ENCODE measurements at places on chromosomes 7 and 10.

DNA sequence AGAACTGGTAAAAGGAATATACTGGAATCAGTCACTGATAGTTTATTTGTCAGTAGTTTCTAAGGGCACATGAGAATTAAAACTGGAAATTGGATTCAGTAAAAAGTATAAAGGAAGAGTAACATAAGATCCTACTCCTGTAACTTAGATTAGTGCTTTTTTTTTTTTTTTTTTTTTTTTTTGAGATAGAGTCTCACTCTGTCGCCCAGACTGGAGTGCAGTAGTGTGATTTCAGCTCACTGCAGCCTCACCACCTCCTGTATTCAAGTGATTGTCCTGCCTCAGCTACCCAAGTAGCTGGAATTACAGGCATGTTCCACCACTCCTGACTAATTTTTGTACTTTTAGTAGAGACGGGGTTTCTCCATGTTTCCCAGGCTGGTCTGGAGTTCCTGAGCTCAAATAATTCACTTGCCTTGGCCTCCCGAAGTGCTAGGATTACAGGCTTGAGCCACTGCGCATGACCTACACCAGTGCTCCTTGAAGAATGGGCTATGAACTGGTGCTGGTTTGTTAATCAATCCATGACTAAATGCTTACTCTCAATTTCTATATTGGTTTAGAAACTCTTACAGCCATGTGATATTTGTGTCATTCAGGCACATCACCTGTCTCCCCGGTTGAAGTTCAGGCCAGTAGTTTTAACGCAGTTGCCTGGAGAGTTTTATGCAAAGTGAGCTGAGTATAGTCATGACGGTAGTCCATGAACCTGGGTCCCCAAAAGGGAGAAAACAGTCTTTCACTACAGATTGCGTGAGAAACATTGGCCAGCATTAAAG, 65.0 kb downstream of the ZEB1 start:
- no peak for DNase-seq

GRCh38 chr10:70341016-70341415, 41.4 kb downstream of the LRRC20 start:
- DNase-seq: no peak

DNA sequence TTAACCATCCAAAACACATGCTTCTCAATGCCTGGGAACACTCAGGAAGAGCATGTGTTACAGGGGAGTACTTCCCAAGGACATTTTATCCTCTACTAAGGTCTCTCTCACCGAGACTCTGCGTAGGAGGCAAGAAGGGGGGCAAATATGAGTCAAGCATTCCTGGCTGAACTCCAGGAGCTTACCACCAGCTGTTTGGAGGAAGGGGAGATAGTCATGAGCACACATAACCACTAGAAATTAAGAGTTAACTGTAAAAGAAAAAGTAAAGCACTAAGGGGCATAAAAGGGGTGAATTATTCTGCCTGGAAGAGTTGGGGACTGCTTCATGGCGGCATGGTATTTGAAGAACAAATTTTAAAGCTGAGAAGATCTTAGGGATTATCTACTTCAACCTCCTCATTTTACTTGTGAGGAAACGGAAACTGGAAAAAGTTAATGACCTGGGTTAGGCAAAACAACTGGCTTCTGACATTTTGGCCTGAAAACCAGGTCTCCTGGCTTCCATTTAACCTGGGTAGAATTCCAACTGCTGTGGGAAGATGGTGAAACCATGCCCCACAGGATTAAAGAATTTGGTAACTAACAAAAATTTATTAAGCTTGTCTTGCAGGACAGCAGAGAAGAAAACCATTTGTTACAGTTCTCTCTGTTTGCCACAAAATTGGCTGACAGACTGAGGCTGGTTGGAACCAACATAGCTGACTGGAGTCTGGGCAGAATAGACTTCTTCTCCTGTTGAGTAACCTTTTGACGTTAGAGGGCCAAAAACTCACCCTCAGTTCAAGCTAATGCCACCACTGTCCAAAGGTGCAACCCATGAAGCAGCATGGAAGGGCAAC, 85.5 kb downstream of the SLC25A13 start:
- no peak for DNase-seq

DNA sequence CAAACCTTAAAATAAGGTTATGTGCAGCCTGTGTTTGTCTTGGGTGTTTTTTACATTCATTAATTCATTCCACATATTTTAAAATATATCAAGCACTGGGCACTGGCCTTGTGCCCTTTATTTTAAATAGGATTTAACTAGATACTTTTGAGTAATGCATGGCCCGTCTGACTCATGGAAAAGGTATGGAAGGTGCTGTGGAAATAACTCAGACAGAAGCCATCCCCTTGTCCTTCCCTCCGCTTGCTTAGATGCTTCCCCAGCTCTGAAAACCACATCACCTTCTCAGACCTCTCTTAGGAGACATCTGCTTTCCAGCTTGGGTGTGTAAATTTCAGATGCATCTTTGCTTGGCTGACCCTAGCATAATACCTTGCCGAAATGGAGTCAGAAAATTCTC, 30.5 kb downstream of the SLC18A2 start:
- DNase-seq: no peak

GRCh38 chr10:132100556-132101349, 35.0 kb downstream of the JAKMIP3 start:
- DNase-seq: no peak

DNA sequence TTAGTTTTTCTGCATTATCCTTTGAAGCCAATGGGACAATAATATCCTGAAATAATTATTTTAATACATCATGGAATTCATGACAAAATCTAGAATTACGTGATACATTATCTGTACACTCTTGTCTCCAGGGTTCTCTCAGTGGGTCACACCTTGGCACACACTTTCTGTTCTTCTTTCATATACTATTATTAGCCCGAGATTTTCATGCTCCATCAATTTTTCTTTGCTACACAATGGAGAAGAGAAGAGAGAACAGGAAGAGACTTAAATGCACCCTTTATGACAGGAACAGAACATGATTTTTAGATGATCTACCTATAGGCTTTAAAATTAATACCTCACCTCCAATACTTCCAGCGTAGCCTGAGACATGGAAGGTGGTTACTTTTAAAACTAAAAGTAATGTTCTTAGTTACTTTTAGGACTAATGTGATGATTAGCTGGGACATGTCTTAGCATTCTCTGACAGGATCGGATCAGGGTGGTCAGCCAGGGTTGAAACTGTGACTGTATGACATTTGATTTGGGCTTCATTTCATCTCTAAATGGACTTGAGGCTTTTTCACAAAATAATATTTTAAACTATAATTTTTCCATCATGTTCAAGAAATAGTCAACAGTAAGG, 148.2 kb upstream of the WNT16 start:
- DNase-seq: no peak

- no peak for DNase-seq
Measured at GRCh38 chr10:63491588-63492316, 26.0 kb upstream of the JMJD1C start.

- DNase-seq: no peak
Measured at GRCh38 chr7:157576415-157576814, 239.6 kb downstream of the DNAJB6 start.

- no peak for DNase-seq
Measured at GRCh38 chr7:131548371-131548770, 8.1 kb downstream of the PODXL start.

- no peak for DNase-seq
Measured at GRCh38 chr7:140722254-140722653, 25.7 kb downstream of the NDUFB2 start.

DNA sequence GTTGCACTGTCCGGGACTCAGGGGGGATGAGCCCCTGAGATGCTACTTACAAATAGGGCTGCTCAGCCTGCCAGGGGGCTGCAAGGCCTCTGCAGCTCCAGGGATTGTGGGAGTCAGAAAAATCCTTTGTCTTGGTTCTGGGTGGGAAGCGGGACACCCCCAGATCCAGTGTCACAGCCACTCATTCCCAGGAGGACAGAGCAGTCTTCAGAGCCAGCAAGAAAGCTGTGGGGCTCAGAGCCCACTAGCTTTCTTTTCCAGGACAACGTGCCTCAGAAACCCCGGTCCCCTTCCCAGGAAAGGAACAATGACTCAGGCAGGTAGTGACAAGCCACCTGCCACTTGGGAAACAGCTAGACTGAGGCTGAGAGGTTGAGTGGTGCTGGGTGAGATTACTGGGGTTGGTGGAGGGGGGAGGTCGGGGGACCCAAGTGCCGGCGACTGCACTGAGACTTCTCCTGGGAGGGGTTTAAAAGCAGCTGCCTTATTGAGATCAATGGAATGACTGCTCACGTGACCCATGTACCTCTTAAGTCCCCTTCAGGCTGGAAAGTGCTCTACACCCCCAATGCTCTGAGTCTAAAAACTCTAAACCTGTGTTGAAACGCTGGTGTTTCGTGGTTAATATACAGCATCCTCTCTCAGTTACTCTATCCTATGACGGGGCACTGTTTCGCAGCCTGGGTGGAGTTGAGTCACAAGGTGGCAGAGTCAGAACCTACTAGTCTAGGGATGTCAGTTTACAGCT, 123.6 kb downstream of the UBE2H start:
- DNase-seq: no peak

GRCh38 chr7:8263048-8263447, 1.1 kb upstream of the ICA1 start:
- DNase-seq: no peak

GRCh38 chr10:78563314-78563713, 505.5 kb upstream of the ZMIZ1 start:
- no peak for DNase-seq

GRCh38 chr7:64946772-64947171, 43.7 kb downstream of the ZNF273 start:
- no peak for DNase-seq

DNA sequence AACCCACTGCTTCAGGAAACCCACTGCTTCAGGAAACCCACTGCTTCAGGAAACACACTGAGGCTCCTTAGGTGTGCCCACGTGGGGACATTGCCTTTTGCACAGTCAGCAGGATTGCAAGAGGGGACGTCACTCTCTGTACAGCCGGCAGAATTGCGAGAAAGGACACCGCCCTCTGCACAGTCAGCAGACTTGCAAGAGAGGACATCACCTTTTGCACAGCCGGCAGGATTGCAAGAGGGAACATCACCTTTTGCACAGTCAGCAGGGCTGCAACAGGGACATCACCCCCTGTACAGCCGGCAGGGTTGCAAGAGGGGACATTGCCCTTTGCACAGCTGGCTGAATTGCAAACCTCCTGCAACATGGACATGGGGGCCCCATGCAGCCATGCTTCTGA, 407.6 kb downstream of the GLRX3 start:
- DNase-seq: no peak

DNA sequence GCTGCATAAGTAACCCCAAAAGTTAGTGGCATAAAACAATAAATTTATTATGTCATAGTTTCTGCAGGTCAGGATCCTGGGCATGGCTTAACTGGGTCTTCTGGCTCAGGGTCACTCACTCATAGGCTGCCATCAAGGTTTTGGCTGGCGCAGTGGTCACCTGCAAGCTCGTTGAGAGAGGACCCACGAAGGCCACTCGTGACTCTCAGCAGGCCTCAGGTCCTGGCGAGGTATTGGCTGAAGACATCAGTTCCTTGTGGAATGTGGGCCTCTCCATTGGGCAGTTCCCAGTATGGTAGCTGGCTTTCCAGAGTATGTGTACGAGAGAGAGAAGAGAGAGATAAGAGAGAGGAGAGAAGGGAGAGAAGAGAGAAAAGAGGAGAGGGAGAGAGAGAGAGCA, 138.3 kb upstream of the KLF14 start:
- no peak for DNase-seq

GRCh38 chr10:119095640-119096039, 8.3 kb upstream of the DENND10 start:
- no peak for DNase-seq

GRCh38 chr10:47158116-47159071, 141.6 kb upstream of the GDF10 start:
- no peak for DNase-seq

DNA sequence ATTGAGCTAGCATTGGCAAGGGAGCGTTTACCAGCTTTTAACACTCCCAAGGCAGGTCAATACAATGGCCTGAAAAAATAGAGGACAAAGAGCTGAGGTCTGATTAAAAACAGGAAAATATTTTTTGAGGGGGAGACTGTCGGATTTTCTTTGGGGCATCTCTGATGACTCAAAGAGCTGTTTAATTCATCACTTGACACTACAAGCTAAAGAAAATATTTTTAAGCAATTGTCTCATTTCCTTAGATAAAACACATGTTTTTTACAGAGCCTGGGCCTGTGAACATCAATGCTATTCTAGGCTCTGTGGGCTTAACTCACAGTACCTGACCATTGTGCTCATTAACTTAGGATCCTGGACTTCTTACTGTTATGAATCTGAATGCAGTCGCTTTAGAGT, 100.8 kb downstream of the NRP1 start:
- no peak for DNase-seq

DNA sequence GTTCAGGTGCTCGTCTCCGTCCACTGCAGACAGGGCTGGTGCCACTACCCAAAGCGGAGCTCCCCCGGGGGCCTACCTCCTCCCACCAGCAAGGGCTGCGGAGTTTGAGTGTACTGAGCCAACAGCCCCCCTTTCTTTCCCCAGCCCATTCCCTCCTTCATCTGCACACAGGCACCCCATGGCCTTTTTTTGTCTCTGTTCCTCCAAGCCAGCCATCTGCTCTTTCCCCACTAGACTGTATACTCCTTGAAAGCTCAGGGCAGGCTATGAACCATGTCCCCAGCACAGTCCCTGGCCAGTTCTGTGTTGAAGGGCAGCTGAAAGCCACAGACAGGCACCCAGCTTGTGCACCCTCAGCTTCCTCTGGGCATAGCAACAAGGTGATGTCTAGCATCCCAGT, 99.4 kb downstream of the ZMIZ1 start:
- DNase-seq: no peak

- DNase-seq: no peak
Measured at GRCh38 chr7:144941127-144941526, 105.3 kb upstream of the TPK1 start.

DNA sequence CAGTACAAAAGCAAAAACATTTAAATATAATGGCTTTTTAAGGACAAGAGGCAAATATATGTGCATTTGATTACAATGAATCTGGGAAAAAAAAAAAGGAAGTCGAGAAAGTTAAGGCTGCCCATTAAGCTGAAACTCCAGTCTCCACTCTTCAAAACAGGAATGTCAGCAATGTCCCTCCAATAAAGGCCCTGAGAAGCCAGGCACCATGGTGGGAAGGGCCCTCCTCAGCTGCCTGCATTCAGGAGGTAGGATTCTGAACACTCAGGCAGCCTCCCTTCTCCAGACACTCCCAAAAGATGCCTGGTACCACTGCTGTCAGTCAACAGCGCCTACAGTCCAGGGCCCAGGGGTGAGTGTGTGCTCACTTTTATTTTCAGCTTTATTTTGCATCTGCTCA, 121.3 kb upstream of the MGMT start:
- DNase-seq: no peak

DNA sequence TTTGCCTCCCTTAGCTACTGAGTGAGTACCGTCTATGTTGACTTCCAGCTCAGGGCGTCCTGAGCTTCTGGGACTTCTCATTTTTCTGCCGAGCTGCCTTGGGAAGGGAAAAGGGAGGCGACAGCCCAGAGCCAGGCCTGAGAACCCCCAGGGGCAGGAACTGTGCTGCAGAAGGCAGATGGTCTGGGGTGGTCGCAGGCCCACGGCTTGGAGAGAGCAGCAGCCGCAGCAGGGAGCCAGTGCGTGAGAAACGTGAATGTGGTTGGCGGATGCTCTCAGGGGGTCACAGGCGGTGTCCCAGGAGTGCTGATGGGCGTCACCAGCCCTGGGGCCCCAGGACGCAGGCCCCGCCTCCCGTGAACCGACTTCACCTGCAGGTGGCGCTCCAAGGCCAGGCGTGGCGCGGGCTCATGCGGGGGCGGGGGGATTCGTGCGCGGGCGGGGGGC, 9.2 kb upstream of the PWWP2B start:
- no peak for DNase-seq

GRCh38 chr7:43700059-43700501, 29.2 kb downstream of the COA1 start:
- no peak for DNase-seq

Data from amygdala (tissue), 56 donors.